ENCODE measurements at places on chromosomes 7 and 10.

DNA sequence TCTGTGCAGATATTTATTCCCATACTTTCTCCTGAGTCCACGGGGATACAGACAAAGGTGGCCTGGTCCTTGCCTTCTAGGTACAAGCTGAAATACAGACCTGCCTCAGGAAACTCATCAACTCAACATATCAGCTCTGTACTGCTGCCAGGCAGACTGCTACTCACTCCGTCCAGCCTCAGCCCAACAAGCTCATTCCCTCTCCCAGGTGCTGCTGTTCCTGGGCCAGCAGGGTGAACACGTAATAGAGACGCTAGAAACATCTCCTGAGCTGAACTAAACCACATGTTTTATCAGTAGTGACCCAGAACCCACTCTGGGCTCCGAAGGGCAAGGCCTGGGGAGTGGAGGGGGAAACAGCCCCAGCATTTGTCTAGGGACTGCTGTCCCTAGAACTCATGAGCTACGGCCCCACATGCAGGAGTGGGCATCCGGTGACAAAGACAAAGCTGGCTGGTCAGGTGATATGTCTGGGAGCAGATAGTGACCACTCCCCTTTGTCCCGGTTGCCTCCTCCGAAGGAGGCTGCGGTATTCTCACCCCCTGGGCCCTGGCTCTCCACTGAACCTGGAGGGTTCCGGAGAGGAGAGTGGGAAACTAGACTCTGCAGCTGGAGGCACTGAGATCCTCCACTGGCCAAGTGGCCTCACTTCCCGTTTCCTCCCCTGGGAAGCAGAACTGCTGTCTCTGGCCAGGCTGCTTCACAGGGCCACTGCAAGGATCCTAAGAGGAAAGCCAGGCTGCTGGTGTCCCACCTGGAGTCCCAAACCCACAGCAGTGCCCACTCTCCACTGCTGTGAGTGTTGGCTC is 116.1 kb downstream of the FAM53B start:
- no peak for DNase-seq

GRCh38 chr10:123021517-123021916 is 12.7 kb downstream of the ACADSB start:
- DNase-seq = no peak

DNA sequence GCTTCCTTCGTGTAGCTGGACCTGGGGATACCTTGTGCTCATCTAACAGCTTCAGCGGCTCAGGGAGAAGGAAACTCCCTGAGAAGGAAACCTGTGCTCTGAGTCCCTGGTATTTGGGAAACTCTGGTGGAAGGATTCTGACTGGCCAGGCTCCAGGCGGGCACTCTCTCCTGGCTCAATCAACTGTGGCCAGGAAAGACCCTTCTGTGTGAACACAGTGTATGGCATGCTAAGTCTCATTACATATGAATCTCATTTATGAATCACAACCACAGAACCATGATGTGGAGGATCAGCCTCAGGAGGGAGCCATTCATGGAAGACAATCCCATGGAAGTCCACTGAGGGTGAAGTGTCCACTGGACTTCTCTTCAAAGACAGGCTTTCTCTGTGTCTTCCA is 20.9 kb downstream of the NPS start:
- DNase-seq = no peak

DNA sequence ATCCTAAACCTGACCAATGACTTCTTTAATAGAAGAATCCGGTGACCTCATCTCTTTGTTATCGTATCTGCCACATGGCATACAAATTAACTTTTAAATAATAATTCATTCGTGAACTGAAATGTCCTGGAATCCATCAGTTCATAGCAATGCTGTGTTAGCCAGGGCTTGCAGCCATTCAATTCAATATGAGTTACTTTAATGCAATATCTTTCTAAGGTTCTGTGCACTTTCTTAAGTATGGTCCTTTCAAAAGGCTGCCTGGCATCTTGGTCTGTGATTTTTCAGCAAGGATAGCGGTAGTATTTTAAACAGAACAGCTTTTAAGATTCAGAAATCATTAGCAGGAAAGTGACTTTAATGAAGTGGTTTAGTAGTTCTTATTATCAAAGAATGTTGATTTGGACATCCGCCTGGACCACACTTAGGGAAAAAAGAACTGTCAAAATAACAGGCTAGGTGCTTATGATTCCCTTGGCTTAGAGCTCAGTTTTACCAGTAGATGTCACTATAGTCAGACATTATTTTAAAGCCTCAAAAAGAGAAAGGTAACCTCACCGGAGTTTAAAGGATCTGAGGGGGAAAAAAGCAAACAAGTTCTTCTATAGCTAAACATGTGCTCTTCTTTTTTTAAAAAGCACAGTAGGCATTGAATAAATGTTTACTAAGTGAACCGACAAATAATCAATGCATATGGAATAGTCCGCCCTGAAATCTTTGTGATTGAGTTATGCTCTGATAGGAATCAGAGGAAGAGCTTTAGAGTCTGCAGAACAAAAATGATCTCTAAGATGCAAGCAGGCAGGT is 22.7 kb downstream of the SLC35G1 start:
- DNase-seq = no peak

DNA sequence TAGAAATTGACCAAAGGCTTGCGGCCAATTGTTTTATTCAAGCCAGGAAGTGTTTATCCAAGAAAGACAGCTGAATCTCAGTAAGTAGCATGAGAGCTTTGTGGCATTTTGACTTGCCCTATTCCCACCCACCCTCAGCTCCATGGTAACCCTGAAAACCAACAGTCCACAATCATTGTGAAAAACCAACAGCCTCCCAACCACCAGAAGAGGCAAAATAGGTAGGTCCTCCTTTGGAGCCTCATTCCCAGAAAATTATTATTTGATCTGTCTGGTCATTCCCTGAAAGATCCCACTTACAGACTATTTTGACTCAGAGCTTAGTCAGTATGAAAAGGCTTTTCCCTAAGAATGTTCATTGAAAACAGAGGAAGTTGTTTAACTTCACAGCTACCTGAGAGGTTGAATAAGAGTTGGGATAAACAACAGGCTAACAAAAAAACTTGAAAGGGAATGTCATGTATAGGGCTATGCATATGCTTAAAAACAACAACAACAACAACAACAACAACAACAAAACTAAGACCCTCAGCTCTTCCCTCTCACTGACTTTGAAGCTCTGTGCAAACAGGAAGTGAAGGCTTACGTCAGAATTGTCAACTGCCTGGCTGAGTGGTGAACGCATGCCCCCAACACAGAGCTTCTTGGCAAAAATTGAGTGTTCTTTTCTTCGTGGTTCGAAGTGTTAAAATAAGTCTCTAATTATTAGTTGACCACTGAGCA is 11.2 kb downstream of the KPNA7 start:
- no peak for DNase-seq

DNA sequence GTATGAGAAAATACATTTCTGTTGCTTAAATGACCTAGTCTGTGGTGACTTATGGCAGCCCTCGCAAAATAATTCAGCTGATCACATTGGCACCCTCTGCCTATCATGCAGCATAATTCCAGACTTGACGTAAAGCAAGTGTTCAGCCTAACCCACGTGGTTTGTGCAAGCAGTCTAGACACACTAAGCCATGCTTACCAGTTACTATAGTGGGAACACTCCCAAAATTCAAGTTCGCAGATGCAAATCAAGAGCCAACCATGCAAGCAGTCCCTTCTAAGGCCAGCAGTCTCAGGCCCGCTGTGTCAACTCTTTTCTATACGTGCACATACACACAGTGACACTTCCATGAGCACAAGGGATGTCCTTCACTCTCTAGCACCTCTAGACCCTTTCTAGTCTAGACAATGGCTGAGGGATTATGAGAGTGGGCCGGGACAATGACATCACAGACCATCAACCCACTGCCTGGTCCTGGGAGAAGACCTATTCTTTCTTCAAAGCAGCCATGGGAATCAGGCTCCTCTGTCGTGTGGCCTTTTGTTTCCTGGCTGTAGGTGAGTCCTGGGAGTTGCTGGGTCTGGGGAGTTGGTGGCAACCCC is 29.0 kb upstream of the PRSS1 start:
- DNase-seq = no peak

DNA sequence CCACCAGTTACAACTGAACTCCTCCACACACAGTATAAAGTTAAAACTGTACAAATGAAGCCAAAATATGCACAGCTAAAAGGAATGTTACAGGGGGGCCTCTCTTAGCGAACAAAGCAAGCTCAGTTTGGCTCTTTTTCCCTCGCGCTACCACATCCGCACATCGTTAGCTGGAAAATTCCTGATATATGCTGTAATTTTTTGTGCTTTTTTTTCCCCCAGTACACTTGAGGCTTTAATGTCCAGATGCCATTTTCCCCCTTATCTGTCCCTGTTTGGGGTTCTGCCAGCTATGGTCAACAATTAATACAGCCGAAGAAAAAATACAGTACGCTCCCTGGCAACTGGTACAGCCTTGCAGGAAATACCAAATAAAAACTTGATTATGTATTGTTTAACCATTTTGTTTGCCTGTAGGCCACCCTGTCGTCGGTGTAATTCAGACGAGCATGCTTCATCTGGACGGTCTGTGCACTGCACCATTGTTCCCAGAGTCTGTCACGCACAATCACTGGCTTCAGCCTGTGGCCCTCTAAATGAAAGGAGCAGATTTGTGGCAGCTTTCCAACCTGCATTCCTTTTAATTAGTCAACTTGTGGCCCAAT is 108.1 kb upstream of the FAM133B start:
- DNase-seq = no peak

DNA sequence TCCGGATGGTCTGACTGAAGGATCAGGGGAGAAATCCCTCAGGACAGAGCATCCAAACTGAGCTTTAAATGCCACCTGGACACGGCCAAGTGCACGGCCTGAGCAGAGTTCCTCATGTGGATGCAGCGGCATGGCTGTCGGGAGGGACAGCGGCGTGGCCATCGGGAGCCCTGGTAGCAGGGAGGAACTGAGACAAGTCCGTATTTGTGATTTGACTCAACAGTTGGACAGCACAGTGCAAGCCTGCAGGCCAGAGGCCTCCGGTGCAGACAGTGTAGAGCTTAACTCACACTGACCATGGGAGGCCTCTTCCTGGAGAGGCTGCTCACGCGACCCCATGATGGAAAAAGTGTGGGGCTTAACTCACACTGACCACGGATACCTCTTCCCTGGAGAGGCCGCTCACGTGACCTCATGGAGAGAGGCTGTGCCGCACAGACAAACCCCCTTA is 207.4 kb downstream of the DIP2C start:
- DNase-seq = no peak

GRCh38 chr7:141864765-141865447 is 23.6 kb upstream of the PRSS37 start:
- DNase-seq = no peak

- no peak for DNase-seq
Measured at GRCh38 chr10:69483963-69484362, 32.7 kb downstream of the TSPAN15 start.

DNA sequence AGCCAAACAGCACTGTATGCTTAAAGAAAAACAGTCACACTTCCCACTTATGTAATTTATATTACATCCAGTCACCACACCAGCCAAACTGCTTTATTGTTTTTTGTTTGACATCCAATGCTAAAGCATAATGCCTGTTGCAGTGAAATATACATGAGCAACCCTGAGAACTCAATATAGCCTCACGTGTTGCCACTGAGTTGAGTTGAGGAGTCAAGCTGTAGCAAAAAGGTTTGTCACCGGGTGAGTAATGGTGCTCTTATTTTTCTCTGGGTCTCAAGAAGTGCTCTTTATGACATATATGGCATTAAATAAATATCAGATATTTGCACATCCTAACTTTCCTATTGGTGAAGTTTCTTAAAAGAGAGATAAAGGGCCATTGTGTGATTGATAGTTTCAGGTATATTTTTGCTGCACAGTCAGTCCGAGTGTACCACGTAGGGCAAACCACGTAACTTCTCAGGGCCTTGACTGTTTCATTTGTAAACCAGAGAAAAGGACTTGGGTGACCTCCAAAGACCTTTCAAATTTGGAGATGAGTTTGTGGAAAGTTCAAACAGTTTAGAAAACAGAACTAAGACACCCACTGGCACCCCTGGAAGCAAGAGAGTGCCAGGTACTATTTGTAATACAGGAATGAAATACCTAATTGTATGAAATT is 168.5 kb downstream of the CFTR start:
- no peak for DNase-seq

GRCh38 chr7:22872096-22872807 is 49.6 kb upstream of the TOMM7 start:
- no peak for DNase-seq

DNA sequence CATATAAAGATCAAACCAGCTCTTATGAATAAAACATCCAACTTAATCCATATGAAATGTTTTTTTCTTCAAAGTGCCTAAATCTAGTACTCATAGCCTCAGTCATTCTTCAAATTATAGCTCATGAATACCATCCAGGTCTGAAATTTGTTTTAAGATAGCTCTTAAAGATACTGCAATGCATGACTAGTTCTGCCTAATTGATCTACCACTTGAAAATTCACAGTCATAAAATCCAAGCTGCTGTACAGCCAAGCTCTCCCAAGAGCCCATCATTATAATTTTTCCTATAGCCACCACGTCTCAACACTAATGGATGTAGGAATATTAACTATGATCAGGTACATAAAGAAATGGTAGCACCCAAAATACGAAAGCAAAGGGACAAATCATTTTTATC is 87.9 kb upstream of the RNF148 start:
- DNase-seq = no peak

- no peak for DNase-seq
Measured at GRCh38 chr7:31456646-31457368, 57.1 kb upstream of the ITPRID1 start.

DNA sequence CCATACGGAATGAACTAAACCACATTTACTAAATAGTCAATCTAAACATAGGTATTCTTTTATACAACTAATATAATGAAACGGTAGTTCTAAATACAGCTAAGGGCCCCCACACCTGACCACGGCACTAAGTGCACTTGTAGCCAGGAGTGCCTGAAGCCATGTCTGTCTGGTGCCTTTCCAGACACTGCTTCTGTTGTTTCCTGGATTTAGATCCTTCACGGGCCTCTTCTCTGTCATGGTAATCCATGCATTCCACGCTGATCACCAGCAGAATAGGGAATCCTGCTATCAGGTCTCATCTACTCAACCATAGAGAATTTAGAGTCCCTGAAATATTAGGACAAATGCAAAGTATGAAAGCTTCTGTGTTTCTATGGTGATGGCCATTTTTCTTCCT is 37.8 kb downstream of the OSBPL3 start:
- DNase-seq = no peak

- DNase-seq = no peak
Measured at GRCh38 chr7:132113536-132114371, 462.5 kb downstream of the PLXNA4 start.

GRCh38 chr10:89338713-89339112 is 10.9 kb downstream of the IFIT3 start:
- DNase-seq = no peak

DNA sequence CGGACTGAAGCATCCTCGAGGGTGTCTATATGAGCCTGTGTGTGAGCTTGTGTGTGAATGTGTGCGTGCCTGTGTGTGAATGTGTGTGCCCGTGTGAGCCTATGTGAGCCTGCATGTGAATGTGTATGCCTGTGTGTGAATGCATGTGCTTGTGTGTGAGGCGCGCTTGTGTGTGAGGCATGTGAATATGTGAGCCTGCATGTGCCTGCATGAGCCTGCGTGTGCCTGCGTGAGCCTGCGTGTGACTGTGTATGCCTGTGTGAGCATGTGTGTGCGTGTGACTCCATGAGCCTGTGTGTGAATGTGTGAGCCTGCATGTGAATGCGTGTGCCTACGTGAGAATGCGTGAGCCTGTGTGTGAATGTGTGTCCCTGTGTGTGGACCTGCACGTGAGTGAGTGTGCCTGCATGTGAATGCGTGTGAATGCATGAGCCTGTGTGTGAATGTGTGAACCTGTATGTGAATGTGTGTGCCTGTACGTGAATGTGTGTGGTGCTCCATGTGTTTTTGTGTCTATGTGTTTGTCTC is 33.4 kb downstream of the PDGFA start:
- DNase-seq = no peak

Data from stimulated activated naive B cell treated with anti-CD40 and anti-IgM and Interleukin-4, amounts not matched to agents 10 μg/mL and 1 μg/mL and 100 μg/mL, for 72 hours (primary cell).